ENCODE measurements at places on chromosomes 1 and 21.
A peak's percentile ranks its signal among the peaks of the same experiment; 100 is the strongest.

DNA sequence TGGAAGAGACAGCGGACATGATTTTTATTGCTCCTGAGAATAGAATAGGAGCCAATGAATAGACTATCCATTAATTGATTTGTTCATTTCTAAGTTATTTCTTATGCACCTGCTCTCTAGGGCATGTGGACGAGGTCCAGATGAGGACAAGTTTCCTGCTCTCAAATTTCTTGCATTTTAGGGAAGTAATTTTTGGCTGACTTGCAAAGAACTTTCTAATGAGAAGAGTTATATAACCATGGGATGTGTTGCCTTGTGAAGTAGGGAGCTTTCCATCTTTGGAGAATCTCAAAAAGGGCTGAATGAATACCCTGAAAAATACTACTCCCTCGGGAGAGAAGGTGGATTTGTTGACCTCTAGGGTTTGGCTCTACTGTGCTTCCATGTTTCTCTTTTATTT is 243.0 kb downstream of the KIF26B start:
- DNase-seq: no peak

- no peak for DNase-seq
Measured at GRCh38 chr1:54615531-54616279, 7.6 kb downstream of the FAM151A start.

DNA sequence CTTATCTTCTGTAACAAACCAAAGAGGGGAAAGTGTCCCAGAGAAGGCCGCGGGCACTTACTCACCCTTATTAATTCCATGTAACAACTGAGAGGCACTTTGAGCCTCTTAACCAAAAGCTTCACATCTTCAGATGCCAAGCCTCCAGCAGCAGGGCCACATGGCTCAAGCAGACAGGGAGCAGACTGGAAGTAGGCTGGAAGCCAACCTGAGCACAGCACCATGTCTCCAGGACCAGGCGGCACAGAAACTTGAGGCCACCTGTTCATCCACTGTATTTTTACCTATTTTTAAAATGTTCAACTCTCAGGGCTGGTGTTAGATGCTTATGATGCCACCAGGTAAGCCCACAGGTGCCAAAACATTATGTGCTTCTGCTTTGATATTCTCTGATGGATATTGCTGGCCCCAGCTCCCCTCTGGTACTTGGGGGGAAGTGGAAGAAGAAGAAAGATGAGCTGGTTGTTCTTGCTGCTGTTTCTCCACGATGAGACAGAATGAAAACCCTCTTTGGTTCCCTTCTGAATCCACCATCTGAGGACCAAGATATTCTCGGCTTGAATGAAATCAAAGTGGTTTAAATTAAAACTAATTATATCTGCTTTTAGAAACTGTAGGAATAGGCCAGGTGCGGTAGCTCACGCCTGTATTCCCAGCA is 30.6 kb upstream of the SDE2 start:
- no peak for DNase-seq

- no peak for DNase-seq
Measured at GRCh38 chr1:231518485-231519034, 9.9 kb upstream of the TSNAX start.

- peak; percentile 33 for DNase-seq
Measured at GRCh38 chr21:33478935-33479678, 667 bp downstream of the TMEM50B start.

Measured in T-helper 2 cell treated with Interferon-gamma antibody and Interleukin-4, amounts not matched to agents 5 μg/mL and 100 μg/mL, for 36 hours (primary cell).